ENCODE measurements at places on chromosomes 2 and 18.
A peak's percentile ranks its signal among the peaks of the same experiment; 100 is the strongest.

DNA sequence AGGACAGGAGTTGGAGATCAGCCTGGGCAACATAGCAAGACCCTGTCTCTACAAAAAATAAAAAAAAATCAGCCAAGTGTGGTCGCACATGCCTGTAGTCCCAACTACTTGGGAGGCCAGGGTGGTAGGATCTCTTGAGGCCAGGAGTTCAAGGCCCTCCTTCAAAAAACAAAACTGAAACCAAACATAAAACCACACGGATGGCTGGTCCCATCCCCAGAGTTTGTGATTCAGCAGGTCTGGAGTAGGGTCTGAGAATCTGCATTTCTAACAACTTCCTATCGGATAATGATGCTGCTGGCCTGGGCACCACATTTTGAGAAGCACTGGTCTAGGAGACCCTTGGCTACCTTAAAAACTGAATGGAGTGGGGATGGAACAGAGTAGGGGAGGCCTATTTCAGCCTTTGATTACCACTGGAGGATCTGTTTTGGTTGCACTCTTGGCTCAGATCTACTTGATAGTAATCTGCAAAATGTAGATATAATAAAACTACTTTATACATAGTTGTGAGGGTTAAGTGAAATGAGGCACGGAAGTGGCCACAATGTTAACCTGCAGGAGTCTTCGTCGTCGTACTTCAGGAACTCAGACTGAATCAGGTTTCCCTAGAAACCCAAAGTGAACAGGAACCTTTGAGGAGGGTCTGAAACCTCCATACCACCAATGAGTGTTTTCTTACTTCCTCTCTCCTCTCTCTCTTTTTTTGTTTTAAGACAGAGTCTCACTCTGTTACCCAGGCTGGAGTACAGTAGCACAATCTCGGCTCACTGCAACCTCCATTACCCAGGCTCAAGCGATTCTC is 25.5 kb upstream of the NFE2L2 start:
- no peak for DNase-seq

DNA sequence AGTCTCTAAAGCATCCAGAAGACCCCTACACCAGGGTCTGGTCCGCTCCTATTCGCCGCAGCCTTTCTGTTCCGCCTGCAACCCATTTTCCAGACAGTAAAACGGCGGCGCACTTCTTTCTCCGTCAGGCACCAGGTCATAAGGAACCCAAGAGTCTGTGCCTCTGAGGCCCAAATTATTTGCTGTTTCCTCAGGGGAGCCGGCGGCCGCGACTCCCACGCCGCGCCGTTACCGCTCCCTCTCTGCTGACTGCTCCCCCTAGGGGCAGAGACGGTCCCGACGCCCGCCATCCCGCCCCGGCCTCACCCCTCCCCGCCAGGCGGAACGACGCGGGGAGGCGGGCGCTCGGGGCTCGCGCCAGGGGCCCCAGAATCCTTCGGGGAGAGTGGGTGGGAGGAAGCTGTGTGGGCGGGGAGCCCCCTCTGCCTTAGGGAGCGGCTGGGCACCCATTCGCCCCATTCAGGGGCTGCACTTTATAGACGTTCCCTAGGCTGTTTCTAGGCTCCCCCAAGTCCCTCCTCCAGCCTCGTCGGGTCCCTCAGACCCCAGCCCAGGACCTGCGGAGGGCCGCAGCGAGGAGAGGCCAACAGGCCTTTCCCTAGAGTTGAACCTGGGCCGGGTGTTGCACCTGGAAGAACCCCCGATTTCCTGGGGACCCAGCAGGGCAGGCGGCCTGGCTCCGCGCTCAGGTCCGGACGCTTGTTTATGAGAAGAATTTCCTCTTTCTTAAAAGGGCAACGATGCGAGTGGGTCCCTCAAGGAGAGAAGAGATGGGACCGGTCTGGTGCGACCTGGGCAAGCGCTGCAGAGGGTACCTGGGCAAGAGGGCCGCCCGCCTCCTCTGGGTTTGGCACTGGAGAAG is 3.6 kb upstream of the CTDSP1 start:
- peak; percentile 90 for DNase-seq

GRCh38 chr2:134675314-134675713 is 43.5 kb downstream of the TMEM163 start:
- no peak for DNase-seq

GRCh38 chr18:77560341-77560992 is 310.8 kb downstream of the GALR1 start:
- DNase-seq = no peak

DNA sequence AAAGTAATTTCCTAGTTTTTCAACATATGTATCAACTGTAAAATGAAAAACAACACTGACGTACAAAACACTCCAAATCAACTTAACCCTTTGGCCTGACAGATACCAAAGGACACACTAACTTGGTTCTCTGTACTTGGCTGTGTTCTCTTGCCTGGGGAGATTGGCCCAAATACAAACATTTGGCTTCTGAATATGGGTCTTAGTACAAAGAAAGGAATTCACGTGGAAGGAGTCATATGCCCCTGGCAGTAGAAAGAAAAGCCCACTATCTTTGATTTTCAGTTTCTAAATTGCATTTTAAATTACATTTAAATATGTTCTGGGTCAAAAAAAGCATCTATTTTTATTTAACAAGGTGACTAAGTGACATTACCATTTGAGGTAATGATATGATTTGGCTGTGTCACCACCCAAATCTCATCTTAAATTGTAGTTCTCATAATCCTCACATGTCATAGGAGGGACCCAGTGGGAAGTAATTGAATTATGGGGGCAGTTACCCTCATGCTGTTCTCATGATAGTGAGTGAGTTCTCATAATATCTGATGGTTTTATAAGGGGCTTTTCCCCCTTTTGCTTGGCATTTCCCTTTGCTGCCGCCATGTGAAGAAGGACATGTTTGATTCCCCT is 153.6 kb upstream of the CCDC195 start:
- DNase-seq = no peak

- no peak for DNase-seq
Measured at GRCh38 chr18:6881034-6881820, 151.7 kb downstream of the ARHGAP28 start.

GRCh38 chr2:45836316-45836715 is 184.8 kb downstream of the PRKCE start:
- DNase-seq = no peak

- DNase-seq = no peak
Measured at GRCh38 chr2:199228887-199229819, 228.6 kb downstream of the SATB2 start.

- no peak for DNase-seq
Measured at GRCh38 chr2:235421618-235422017, 72.2 kb upstream of the AGAP1 start.

GRCh38 chr2:237617587-237617982 is 9.8 kb upstream of the LRRFIP1 start:
- no peak for DNase-seq

DNA sequence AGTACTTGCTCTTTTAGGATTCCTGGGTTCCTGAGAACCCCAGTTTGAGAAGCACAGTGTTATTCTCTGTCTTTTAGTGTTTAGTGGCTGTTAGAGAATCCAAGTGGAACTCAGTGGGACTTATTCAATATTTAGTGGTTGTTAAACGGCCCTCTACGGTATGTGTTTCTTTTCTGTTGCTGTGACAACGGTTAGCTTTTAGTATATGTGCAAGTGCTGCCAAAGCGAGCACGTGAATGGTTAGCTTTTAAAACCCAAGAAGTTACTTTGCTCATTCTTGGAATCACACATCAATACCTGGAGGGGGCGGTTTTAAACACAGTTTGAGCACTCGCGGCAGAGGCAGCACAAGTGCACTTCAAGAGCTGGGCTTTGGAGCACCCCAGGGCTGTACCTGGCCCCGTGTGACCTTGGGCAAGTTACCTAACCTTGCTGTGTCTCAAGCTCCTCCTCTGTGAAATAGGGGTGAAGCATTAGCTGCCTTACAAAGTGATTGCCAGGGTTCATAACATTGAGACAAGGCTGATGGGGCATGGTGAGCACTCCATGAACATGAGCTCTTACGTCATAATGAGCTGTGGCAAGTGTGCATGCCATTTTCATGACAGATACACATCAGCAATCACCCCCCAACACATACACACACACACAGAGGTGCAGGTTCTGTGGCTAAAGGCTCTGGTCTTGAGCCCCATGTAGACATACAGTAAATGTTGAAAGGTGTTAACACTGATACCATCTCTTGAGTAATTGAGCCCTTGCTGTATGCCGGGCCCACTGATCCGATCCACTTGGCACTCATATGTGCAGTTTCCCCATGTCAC is 234.1 kb downstream of the ALPK2 start:
- DNase-seq = no peak

GRCh38 chr2:96540136-96540535 is 3.6 kb downstream of the ARID5A start:
- DNase-seq = no peak

- DNase-seq = no peak
Measured at GRCh38 chr2:167764772-167765341, 482.5 kb downstream of the STK39 start.

DNA sequence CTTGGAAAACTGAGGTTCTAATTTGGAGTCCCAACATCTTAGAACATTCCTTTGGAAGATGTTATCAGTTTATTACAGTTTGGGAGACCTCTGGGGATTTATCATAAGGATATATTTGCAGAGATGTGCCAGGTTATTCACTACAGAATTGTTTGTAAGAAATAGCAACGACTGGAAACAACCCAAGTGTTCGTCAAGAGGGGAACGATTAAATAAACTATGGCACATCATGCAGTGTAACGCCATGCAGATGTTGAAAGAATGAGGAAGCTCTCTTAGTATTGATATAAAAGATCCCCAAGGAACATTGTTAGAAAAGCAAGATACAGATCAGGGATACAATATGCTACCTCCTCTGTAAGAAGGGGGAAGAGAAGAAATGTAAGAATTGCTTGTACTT is 210.6 kb downstream of the TMEM247 start:
- DNase-seq = no peak

GRCh38 chr18:24474406-24474805 is 14.0 kb downstream of the HRH4 start:
- DNase-seq = no peak

DNA sequence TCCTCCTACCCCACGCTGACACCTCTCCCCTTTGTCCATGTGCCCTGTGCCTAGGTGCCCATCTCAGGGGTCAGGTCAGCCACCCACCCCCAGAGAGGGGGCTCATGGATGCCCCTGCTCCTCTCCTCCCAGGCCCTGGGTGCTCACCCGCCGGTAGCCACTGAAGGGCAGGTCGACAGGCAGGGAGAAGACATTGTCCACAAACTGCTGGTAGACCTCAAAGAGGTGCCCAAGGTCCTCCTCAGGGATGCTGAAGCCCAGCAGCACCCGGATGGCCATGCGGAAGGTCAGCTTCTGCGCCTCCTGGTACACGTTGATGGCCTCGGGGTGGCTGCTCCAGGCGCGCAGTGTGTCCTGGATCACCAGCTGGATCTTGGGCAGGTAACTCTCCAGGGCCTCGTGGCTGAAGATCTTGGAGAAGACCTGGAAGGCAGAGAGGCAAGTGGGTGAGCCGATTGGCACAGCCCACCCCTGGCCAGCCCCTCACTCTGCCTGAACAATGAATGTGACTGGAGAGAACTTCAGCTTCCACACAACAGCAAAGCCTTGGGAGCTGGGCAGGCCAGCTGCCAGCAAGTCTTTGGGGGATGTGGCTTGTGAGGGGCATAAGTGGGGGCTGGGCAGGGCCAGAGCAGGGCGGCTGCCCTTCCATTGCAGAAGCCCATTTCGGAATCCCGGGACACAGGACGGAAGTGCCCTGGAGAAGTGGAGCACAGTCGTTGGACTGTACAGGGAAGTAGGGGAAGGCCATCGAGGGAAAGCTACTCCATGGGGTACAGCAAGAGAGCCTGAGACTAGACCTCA is 12.5 kb downstream of the CYP26B1 start:
- DNase-seq = no peak

GRCh38 chr2:134578316-134578715 is 140.5 kb downstream of the TMEM163 start:
- DNase-seq = no peak

DNA sequence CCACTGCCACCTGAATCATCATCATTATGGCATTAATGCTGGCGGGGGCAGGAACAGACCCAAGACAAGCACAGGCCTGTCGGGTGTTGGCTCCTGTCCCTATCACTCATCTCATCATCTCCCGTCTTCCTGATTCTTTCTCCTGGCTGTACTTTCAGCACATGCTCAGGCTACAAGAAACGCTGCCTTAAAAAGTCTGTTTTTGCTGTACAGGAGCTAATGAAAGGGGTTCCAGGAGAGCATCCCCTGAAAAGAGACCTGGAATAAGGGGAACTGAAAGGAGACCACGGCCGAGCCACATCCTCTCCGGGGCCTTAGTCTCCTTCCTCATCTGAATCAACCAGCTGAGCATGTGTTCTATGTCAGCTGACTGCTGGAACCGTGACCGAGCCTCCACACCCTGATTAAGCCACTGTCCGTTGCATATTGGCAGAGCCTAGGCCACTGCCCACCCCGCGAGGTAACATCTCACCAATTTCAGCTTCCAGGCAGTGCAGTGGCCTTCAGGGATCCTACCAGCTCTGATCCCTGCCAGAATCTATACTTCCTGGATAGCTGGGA is 62.6 kb downstream of the DNMT3A start:
- DNase-seq = no peak

GRCh38 chr2:217116610-217117009 is 256.7 kb upstream of the TNP1 start:
- DNase-seq = no peak

DNA sequence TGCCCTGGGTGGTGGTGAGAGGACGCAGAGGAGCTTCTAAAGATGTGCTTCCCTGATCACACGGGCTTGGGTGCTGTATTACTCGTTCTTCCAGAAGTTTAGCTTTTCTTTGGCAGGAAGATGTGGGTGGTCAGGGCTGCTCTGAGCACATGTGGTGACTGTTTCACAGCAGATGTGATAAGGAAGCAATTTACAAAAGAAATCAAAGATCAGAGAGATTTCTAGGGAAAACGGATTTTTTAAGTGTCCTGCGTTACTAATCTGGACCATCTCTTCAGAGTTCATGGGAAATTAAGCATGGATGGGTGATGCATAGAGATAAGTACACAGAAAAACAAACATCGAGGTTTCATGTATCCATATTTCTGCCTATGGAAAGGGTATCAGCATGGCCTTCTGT is 99.4 kb downstream of the WDSUB1 start:
- DNase-seq = no peak

GRCh38 chr2:37827911-37828511 is 97.1 kb upstream of the RMDN2 start:
- DNase-seq = no peak

- no peak for DNase-seq
Measured at GRCh38 chr2:191148791-191149190, 2.0 kb downstream of the STAT4 start.

- no peak for DNase-seq
Measured at GRCh38 chr2:41966920-41967319, 80.9 kb upstream of the PKDCC start.

- DNase-seq = no peak
Measured at GRCh38 chr2:235627682-235628081, 133.8 kb downstream of the AGAP1 start.

GRCh38 chr2:213537579-213537978 is 253.3 kb downstream of the SPAG16 start:
- no peak for DNase-seq

- no peak for DNase-seq
Measured at GRCh38 chr2:186542002-186542401, 47.9 kb upstream of the ITGAV start.

- no peak for DNase-seq
Measured at GRCh38 chr18:53745224-53745967, 479.1 kb downstream of the MBD2 start.

All from activated CD4-positive, alpha-beta T cell treated with anti-CD3 and anti-CD28 coated beads for 1 hour (primary cell).